ENCODE measurements at places on chromosomes 5 and 9.

DNA sequence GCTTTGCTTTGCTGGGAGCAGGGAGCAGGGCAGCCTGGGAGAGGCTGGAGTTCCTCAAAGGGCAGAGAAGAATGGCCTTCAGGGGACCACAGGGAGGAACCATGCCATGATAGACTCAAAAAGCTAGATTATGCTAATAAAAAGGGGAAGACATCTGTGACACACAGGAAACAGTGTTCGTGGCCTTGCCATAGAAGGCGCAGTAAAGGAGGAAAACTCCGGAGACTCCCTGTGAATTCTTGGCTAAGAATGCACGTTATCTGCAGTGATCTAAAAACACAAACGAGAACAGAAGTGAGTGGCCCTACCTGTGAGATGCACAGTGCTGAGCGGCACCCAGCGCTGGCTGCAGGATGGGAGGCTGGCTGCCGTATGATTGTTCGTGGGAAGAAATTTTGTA is 15.9 kb upstream of the LTC4S start:
- no peak for DNase-seq

DNA sequence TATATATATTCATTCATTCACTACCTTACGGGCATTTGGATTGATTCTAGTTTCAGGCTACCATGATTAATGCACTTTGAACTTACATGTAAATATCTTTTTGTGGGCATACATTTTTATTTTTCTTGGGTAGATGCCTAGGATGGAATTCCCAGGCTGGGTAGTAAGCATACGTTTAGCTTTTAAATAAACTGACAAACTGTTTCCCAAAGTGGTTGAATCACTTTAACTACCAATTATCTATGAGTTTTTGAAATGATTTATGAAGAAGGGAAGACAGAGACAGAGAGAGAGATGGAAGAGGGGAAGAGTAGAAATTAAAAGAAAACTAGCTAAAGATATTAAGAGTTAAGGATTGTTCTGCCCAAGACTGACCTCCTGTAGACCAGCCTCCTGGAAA is 612.6 kb downstream of the PSAT1 start:
- no peak for DNase-seq

DNA sequence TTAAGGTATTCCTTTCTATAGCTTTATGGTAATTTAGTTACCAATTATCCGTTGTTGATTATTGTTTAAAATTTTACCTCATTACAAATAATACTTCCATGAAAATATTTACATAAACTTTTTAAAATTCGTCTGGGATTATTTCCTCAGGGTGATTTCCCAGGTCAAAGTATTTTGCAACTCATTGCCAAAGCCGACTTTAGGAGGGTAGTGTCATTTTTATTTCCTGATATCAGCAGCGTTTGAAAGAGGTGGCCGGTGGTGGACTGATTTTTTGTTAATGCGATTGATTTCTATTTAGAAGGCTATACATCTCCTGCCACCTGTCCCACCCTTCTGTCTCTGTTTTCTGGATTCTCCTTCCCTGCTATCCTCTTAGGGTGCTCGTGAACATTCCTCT is 4.3 kb downstream of the ADAMTS16 start:
- no peak for DNase-seq

DNA sequence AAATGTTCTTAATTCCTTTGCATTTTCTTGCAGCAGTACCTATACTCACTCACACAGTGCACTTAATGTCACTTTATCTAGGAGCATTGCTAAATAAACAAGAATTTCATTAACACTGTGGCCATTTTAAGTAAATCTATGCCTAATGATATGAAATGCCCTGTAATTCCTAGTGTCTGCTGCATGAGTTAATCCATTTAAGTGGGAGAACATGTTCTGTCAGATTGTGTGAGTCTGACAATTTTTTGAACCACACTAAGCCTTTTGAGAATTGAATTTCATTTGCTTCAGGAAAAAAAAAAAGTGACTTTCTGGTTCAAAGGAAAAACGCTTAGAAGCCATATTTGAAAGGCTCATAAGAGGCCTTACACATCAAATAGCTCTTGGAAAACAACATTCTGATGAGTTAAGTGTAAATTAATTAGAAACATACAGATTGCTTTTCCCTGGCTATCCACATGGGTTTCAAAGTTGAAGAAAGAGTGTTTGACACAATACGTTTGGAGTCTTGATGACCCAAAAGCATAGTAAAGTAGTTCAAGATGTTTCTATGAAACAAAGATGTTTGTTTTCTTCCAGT is 446.7 kb upstream of the GRAMD2B start:
- no peak for DNase-seq

DNA sequence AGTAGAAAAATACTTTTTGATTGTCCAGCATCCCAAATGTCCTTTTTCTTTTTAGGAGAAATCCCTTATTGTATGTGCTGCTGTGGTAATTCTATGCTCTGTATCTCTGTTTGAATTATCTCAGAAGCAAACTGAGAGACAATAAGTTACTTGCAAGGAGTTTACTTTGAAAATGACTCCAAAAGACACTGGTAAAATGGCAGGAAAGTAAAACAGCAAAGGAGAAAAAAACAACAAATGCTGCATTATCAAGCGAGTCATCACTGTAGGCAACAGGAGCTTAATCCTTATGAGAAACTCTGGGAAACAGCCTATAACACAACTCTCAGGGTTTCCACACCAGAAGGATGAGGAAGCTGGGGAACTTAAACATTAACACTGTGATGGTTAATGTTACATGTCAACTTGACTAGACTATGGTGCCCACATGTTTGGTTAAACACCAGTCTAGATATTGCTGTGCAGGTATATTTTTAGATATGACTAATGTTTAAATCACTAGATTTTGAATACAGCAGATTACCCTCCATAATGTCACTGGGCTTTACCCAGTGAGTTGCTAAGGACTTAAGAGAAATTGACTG is 92.6 kb upstream of the GAS1 start:
- peak; percentile 27 for DNase-seq

DNA sequence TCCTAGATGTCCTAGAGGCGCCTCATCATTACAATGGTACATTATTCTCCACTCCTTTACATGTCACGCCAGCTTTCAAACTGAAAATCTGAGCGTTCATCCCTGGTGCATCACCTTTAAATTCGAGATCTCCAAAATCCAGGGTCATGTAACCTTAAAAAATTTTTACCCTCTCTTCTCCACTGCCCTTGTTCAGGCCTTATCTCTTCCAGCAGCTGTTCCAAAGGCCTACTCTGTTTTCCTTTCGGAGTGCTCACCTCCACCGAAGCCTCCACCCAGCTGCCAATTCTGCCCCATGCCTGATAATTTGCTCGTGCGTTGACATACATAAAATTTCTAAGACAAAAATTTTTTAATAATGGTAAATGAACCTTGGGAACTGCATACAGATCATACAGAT is 950 bp upstream of the MSH3 start:
- no peak for DNase-seq

- no peak for DNase-seq
Observed at GRCh38 chr5:123546657-123547056, 34.7 kb downstream of the CSNK1G3 start.

GRCh38 chr9:76605321-76605900 is 146.4 kb downstream of the GCNT1 start:
- no peak for DNase-seq

GRCh38 chr5:145557345-145557744 is 277.8 kb downstream of the PRELID2 start:
- DNase-seq: no peak

DNA sequence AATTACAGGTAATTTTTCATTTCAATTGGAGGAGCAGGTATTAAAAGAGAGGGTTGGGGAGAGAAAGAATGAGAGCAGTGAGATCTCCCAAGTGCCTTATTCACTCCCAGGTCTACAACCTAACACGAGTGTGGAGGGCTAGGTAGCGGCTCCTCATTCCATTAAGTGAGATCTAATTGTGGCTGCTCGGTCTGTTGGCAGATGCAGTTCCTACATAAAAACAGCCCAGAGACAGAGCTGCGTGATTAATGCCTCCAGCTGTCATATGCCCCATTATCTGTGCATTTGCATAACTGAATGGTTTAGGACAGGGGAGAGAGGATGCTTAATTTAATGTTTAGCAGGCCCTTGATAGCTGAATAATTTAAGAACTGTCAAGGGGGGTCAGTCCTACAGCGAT is 100.5 kb downstream of the PSAT1 start:
- DNase-seq: no peak

DNA sequence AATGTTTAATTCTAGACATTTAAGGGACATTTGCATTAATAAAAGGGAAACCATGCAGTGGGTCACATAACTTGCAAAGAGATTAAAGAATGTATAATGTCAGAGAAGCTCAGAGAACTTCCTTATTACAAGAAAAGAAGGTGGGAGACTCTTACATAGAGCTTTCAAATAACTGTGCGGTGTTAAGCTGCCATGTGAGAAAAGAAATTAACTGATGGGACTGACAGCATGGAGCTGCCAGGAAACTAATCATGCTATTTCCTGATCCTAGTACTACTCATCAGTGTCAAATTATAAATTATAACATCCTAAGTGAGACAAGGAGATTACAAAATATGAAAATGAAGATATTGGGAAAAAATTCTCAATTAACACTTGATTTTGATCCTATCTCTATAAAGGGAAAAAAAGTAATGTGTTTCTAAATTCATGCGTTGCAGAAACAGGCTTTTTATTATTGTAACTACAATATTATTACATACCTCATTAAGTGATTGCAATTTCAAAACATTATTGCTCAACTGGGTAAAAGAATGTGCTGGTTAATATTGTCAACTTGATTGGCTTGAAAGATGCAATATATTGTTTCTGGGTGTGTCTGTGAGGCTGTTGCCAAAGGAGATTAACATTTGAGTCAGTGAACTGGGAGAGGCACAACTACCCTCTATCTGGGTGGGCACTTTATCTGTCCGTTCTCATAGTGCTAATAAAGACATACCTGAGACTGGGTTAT is 609.5 kb upstream of the NUDT12 start:
- no peak for DNase-seq

DNA sequence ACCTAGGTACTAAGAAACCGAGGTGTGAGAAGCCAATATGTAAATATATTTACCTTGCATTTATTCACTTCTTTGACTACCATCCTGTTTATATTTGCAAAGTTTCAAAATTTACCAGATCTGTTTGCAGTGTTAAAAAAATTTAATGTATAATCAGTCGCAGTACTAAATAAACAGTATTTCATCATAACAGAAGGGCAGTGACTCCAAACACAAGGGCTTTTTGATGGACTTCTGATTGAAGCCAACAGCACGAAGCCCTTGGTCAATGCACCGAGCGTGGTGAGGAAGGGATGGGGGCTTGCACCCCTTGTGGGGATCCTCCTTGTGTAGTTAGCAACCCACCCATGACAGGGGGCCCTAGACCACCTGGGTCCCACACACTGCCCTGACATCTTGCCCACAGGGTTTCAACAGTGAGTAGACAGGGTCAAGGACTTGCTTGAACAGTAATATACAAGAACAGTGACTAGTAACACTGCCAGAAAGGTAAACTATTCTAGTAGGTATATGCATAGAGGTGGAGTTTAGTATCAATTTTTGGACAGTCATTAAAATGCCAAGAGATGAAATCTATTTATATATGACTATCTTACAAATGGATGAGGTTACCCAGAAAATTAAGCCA is 52.6 kb upstream of the TBC1D9B start:
- DNase-seq: no peak

DNA sequence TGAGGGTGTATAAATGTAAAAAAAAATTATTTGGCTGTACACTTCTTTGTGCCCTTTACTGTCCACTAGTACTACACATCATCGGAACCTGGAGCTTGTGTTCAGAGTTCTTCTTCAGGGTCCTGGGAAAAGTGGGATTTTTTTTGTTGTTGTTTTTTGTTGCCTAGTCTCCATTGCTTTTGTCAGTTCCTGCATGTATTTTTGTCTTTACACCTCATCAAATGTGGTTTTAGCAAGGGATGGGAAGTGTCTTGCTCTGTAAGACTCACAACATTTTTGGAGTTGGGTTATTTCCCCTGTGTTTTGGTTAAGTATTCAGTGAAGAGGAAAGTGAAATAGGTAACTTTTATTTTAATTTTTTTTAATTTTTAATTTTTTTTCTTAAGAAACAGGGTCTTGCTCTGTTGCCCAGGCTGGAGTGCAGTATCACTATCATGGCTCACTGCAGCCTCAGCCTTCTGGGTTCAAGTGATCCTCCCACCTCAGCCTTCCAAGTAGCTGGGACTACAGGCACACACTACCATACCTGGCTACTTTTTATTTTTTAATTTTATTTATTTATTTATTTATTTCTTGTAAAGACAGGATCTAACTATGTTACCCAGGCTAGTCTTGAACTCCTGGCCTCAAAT is 40.7 kb downstream of the GARNL3 start:
- DNase-seq: no peak

DNA sequence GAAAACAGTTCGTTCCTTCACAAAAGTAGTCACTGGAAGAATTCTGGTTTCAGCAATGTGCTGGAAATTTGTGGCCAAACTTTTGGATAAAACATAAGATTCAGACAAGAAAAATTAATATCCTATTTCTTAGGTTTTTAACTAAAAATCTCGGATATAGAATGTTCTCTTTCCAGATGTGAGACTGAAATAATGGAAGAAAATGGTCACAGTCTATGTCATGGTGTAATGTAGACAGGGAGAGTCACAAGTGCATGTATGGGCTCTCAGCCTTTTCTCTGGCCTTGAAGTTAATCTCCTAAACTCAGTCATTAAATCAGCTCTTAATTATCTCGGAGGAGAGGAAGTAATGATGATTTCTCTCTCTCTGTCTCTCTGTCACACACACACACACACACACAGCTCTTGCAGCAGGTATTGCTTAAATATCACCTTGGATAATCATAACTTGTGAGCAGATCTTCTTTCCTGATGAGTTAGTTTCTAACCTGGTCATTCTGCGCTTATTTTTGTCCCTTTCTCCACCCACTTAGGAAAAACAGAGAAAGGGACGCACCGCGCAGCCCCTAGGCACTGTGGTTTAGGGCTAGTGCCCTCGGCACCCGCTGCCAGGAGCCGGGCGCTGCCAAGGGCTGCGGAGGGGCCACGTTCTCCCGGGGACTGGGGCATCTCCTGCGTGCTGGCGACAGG is 672 bp upstream of the ITGA2 start:
- no peak for DNase-seq

- DNase-seq: no peak
Observed at GRCh38 chr5:108672639-108673038, 75.1 kb upstream of the FER start.

DNA sequence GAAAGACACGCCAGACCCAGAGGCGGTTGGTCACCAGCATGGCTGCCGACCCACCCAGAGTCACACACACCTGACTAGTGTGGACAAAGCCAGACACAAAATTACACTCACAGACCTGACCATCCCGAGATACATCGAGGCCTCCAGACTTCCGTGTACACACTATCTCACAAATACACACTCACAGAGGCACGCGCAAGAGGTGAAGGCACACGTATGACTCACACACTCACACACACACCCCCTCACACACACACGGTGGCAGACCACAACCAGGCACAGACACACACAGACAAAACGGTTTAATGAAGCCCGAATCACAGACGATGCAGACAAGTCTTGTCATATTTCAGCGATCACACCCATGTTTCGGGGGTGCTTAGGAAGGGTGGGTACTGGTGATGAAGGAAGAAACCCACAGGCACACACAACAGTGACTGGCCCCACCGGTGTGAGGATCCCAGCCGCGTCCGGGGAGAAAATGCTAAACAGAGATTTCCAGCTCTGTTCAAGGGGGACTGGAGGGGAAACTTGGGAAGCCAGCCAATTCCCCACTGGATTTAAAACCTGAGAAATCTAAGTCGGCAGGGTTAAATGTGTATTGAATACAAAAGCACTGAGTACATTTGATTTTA is 51.3 kb downstream of the CRB2 start:
- no peak for DNase-seq
